Activated T-cell treated with anti-CD3 and anti-CD28 coated beads for 48 hours (primary cell): ENCODE measurements at places on chromosomes 4 and X.

DNA sequence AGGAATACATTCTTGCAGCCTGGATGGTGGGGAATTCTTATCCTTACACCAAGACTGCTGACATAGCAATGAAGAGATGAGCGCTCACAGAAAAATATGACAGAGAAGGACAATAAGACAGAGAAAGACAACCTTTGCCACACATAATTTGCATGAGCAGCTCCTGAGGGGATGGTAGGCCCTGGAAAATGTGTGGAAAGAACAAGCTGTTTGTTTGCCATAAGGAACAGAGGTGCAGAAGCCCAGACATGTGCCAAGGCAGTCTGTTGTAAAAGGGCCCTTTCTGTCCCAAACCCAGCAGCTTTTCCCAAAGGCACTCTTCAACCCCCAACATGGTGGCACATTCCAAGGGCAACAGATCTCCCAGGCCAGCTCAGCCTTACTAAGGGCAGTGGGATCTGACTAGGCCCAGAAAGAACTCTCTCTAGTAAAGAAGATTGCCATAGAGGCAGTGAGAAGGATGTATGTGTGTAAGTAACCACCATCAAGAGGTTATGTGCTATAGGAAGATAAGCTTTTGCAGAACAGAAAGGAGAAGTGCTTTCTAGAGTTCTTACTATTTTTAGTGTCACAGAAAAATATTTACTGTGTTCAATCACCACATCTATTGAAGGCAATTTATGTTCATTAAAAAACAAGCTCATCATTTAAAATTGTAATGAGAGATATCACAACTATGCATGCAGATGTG is 287.0 kb upstream of the RASGEF1B start:
- no peak for DNase-seq

DNA sequence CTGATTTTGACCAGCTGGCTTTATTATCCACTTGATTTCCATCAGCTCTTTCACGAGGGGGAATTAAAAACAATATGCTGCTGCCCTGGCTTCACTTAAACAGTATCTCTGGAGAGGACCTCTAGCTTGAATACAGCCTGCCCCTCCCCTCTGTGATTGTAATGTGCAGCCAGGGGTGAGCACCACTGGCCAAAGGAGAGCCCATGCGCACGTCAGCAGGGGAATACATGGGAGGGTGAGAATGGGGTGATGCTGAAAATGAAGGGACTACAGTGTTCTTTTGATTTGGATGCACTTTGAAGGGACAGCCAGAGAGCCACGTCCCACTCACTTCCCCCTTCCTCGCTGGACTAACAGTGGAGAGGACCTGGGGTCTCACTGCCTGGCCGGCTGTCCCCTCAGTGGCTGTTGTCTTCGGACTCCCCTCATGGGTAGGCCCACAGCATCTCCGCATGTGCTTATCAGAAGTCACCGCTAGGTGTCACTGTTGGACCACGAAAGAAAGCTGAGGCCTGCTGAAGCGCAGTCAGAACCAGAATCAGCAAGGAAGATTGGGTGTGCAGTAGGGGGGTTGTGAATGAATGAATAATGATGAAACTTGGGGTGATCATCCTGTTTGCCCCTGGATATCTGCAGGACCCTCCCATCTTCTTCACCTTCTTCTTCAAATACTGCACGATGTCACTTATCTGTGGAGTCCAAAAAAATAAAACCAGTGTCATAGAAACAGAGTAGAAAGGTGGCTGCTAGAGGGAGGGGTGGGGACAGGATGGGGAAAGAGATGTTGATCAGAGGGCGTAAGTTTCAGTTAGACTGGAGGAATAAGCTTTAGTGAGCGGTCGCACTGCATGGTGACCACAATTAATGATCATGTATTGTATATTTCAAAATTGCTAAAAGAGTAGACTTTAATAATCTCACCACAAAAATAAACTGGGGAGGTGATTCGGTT is 32.8 kb downstream of the CLCN4 start:
- DNase-seq, result peak; percentile 47

DNA sequence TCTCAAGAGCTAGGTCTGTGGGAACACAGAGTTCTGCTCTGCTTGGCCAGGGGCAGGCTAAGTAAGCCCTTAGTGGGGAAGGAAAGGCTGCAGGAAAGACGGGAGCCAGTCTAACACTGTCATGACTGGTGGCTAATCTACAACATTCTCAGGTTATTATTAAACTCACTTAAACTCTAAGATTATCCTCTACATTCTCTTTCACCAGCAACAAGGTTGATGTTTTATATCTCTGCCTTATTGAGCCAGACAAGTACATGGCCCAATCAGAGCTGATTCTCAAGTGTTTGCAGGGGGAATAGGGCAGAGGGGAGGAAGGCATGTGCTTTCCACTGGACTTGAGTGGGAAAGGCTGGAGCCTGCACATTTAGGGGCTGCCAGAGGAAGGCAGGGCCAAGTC is 50.9 kb upstream of the FAM241A start:
- no peak for DNase-seq

DNA sequence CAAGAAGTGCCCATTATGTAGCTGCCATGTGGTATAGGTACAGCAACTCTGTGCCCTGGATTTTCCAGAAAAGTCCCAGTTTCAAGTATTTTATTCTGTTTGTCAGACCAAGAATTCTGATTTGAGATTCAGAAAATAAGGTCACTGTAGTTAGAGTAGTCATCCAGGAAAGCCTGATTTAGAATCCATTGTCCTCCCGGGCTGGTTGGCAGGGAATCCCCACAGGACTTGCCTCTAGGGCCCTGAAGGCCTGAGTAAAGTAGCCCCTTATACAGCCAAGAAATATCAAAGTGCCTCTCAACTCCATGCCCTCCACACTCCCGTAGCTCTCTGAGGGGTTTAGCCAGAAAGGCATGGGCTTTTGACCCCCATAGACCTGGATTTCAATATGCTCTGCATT is 36.3 kb downstream of the RTL5 start:
- no peak for DNase-seq

DNA sequence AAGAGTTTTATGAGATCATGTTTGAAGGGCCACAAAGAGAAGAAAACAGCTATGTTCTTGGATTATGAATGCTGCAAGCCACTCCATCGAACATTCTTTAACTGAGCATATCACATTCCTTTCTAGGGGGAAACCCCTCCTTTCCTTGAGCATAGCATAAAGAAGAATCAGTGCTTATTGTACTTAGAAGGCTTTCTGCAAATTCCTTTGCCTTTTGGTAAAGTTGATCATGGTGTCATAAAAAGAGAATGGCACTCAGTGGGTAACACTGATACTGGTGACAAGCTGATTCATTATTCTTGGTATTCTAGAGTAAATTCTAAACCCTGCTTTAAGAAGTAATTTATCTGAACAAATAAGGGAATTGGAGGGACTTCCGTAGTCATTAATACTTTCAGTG is 88.5 kb upstream of the GPR34 start:
- DNase-seq, result no peak

GRCh38 chr4:154491341-154492271 is at the start of gene DCHS2:
TSS of gene DCHS2 (minus strand) at chr4:154491799. CDS start at chr4:154491355, 444 bp downstream.
- peak; percentile 12 for DNase-seq

DNA sequence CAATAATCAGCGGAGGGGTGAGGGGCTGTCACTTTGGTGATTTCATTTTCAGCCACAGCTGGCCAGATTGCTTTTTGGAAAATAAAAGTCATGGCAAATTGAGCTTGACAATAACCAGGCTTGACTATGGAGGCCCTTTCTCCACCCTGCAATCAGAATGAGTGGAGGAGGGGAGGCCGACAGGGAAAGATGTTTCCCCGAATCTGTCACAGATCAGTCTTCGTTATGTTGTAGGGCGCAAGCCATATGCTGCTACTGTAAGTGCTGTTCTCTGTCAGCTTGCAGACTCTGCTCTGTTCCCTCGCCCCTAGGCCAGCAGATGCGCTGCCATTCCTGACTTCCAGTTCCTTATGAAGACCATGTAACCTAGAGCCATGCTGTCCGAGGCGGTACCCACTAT is 114.1 kb downstream of the MGST2 start:
- no peak for DNase-seq

GRCh38 chr4:47071901-47072341 is 40.6 kb downstream of the GABRB1 start:
- DNase-seq, result no peak

DNA sequence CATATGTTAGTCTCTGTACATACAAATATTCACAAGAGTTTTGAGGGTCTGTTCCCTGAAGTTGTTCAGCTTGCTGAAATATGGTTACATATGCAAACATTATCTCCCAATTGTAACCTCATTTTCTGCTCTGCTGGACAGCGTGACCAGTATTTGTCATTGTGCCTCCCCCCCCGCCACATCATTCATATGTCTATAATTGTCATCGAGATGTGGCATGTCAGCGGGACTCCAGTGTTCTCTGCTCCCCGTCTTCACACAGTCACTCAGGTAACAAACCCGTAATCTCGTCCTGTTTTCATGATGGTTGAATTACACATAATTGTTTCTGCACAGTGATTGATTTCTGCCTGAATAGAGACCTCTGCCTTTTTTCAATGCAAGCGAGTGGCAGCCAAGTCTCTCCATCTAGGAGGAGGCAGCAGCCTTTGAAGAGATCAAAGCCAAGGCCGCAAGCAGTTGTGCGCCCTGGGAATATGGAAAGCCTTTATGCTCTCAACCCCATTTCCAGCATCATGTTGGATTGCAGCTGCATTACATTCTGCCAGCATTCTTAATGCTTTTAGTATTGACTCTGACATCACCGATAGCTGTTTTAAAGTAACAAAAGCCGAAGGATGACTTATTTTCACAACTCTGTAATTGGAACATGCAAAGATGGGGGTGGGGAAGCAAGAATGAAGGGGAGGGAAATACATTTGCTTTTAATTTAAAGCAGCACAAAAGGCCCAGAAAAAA is 27.4 kb downstream of the LEF1 start:
- no peak for DNase-seq

DNA sequence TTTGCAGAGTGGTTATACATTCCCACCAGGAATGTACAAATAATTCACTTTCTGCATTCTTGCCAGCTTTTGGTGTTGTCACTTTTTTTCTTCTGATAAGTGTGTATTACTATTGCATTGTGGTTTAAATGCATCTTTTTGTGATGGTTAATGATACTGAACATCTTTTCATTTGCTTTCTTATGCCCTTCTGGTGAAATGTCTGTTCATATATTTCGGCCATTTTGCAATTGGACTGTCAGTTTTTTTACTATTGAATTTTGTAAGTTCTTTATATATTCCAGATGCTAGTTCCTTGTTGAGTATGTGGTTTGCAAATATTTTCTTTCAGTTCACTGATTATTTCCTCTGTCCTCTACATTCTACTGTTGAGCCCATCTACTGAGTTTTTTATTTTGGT is 19.4 kb upstream of the BMP2K start:
- no peak for DNase-seq

- no peak for DNase-seq
Observed at GRCh38 chr4:109278594-109279031, 23.8 kb downstream of the COL25A1 start.

DNA sequence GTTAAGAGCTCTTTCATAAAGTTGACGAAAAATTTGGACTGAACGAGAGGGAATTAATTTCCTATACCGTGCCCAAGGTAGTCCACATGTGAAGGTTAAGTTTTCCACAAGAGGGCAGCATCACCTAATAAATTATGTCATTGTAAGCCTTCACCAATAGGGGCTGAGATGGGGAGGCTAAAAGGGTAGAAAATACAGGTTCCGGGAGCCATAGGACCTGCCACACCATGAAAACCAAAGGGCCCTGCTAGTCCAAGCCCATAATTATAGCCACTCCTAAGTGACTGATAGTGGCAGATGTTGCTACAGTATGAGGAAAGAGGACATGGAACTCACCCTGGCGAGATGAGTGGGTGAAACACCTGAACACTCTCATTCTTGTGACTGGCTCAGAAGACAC is 122.2 kb downstream of the SHROOM4 start:
- DNase-seq, result no peak

DNA sequence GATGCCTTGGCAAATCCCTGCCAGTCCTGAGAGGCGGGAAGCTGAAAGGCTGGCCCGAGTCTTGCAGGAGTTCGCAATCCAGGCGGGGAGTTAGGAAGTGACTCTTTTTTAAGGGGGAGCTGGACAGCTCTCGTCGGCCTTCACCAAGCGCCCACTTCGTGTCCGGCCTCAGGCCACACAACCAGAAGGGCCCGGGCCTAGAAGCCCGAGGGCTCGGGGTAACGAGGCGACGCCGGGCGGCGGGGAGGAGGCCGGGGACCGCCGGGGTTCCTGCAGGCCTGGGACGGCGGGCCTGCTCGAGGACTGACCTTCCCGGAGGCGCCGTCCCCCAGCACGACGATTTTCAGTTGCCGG is 395 bp downstream of the RAB28 start:
- DNase-seq, result no peak

- no peak for DNase-seq
Observed at GRCh38 chr4:142318280-142318679, 527.8 kb downstream of the INPP4B start.

DNA sequence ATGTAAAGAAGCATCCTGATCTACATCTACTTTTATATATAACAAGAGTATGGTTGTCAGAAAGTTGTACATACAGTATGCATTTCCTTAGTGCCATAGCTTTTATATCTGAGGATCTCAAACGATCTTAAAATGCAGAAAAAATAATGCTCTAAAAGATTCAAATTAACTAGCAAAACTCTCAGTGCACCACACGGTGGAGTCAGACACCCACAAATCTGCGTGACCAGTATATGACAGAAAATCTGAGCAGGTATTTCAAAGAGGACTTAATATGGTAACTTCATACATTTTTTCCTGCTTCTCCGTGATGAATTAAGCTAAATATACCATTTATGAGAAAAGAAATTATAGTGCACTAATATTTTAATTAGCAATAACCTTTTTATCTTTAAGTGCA is 803.0 kb downstream of the DMD start:
- DNase-seq, result no peak

DNA sequence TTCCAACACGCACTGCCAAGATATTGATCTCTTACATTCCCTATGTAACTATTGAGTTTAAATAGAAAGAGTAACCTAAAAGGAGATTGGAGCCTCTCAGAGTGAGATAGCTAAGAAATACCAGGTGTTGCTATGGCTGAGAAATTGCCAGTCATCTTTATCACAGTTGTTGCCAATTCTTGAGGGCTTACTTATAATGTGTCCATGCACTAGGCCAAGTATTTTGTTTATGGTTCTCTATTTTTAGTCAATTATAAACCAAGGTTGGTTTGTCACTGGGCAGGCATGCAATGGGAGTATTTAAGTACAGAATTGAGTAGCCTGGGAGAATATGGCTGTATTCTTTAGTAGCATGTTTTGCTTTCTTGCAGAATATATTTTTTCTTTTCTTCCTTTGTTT is 201.6 kb downstream of the TEX13A start:
- no peak for DNase-seq
